GM23338 (cell line): ENCODE measurements at places on chromosomes 7 and 10. TPM values are rescaled to one million over a fixed set of nuclear protein-coding genes. Genes with fewer than 3 reads are reported as not detected.

GRCh38 chr7:1640376-1641172 is 29.5 kb upstream of the ELFN1 start:
- H3K27me3 ChIP-seq: no peaks in the 10 kb centered on the region
- no peak overlapping the region for H3K27ac ChIP-seq
- H3K4me3 ChIP-seq: no peak overlapping the region
- no peak for DNase-seq

DNA sequence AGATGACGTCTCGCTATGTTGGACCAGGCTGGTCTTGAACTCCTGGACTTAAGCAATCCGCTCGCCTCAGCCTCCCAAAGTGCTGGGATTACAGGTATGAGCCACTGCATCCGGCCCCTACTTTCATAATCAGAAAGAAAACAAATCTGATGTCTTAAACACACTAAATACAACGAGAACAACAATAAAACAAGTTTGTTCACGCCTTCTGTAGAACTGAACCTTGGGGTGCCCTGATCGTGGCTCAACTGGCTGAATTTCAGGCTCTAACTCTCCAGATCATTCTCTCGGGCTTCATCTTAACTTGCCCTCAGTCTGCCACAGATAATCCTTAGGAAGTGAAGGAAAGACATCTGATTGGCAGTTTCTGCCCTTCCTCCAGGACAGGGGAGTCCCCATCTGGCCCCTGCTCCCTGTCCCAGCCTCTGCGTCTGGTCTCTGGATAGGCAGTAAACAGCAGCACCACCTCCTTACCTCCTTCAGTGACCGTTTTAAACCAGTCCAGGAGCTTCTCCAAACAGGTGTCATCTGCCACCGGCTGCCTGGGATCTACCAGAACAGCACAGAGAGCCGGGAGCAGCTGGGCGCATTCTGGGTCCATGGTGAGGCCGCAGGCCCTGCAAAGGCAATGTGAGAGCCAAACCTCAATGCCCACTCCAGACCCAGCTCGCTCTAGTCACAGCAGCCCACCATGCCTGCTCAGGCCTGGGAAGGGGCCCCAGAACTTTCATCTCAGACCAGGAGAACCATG is 1.3 kb downstream of the BRAT1 start:
- H3K4me1 ChIP-seq: peaks cover 7% of the 10 kb centered on the region; the same call in 1 of the 2 replicates
- no peaks in the 10 kb centered on the region for H3K27me3 ChIP-seq
- H3K27ac ChIP-seq: no peak overlapping the region

GRCh38 chr7:156897673-156898072 is 4.7 kb upstream of the LMBR1 start:
- H3K36me3 ChIP-seq: no peaks in the 10 kb centered on the region
- no peak overlapping the region for H3K27ac ChIP-seq
- peak; percentile 24 for DNase-seq
- no peaks in the 10 kb centered on the region for H3K4me1 ChIP-seq
- H3K27me3 ChIP-seq: no peaks in the 10 kb centered on the region

- no peak for DNase-seq
- H3K36me3 ChIP-seq: no peaks in the 10 kb centered on the region
- H3K27me3 ChIP-seq: no peaks in the 10 kb centered on the region
- no peak overlapping the region for H3K4me3 ChIP-seq
Observed at GRCh38 chr7:136501151-136501550, 367.3 kb upstream of the CHRM2 start.

DNA sequence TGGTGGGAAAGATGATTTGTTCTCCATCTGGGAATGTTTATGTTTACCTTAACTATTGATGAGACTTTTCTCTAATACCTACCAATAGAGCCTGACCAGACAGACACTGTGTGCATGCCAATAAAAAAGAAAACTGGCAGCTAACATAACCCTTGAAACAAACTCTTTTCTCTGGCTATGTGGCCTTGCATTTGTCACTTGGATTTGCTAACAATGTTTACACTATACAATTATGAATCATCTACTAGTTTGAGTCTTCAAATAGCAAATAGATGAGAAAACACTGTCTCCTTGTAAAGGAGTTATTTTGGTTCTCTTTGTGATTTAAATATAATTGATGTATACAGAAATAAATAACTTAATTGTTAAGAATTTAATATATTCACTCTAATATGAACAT is 273.1 kb downstream of the SEMA3D start:
- H3K4me1 ChIP-seq: peaks cover 30% of the 10 kb centered on the region
- no peaks in the 10 kb centered on the region for H3K36me3 ChIP-seq
- DNase-seq: no peak
- H3K4me3 ChIP-seq: no peak overlapping the region

- no peaks in the 10 kb centered on the region for H3K27me3 ChIP-seq
- no peaks in the 10 kb centered on the region for H3K4me1 ChIP-seq
- no peak for DNase-seq
- no peaks in the 10 kb centered on the region for H3K36me3 ChIP-seq
- H3K4me3 ChIP-seq: no peak overlapping the region
Observed at GRCh38 chr7:17371671-17372524, 73.4 kb downstream of the AHR start.

DNA sequence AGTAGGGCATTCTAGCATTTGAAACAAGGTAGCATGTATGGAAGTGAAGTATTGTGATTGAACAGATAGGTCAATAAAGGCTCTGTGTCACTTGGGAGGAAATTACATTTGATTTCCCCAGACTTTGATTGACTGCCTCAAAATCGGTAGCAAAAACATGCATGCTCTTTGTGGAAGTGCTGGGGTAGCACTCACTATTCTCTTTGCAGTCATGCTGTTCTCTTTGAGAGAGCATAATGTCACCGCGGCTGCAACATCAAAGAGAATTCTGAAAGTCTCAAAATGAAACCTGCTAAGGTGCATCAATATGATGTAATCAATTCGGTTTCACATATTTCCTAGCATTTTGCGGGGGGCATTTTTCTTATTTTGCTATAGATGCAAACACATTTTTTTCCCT is 64.2 kb downstream of the ARMC3 start:
- no peak overlapping the region for H3K27ac ChIP-seq
- H3K4me3 ChIP-seq: no peak overlapping the region
- DNase-seq: no peak
- H3K4me1 ChIP-seq: peaks cover 19% of the 10 kb centered on the region

DNA sequence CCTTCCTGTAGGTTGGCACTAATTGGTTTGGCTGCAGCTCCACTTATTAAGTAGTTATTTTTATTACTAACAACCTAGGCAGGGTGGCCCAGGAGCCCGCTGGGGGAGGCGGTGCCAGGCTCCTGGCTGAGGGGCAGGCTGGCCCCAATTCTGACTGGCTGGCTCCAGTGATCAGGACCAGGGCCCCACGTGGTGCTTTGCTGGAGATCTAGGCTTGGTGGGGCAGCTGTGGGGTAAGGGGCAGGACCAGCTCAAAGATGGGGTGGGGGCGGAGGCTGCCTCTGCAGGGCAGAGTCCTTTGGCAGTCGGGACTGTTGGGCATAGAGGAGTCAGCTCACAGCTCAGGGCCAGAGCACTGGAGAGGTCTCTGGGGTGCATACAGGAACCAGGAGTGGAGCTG is 2.4 kb downstream of the ASL start:
- no peak overlapping the region for H3K4me3 ChIP-seq
- H3K4me1 ChIP-seq: no peaks in the 10 kb centered on the region; the same call in 1 of the 2 replicates
- no peaks in the 10 kb centered on the region for H3K36me3 ChIP-seq
- DNase-seq: no peak
- H3K27me3 ChIP-seq: no peaks in the 10 kb centered on the region

DNA sequence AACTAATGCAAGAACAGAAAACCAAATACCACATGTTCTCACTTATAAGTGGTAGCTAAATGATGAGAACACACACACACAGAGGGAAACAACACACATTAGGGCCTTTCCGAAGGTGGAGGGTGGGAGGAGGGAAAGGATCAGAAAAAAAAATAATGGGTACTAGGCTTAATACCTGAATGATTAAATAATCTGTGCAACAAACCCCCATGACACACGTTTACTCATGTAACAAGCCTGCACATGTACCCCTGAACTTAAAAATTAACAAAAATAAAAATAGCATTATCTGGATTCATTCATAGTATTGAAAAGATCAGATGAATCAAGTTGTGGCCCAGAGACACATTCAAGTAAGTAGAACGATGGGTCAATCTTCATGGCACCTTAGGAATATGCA is 159.5 kb upstream of the POT1 start:
- H3K4me1 ChIP-seq: 0 out of 2 replicates have a peak, but pooled peaks cover 4% of the 10 kb centered on the region
- H3K27me3 ChIP-seq: no peaks in the 10 kb centered on the region
- no peak overlapping the region for H3K27ac ChIP-seq

DNA sequence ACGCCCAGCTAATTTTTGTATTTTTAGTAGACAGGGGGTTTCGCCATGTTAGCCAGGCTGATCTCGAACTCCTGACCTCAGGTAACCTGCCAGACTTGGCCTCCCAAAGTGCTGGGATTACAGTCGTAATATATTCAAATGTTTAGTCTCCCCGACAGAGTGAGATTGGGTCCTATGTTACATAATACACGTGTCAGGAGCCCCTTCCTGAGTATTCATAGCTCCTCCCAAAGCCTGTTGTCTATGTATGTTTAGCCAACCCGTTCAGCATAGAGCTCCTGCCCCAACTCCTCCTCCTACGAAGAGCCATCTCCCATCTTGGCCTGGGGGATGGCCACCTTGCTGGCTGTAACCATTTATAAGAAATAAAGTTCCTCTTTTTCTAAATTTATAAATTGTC is 2.7 kb upstream of the PPP2R2D start:
- no peaks in the 10 kb centered on the region for H3K36me3 ChIP-seq
- no peak for DNase-seq
- H3K4me3 ChIP-seq: no peak overlapping the region

DNA sequence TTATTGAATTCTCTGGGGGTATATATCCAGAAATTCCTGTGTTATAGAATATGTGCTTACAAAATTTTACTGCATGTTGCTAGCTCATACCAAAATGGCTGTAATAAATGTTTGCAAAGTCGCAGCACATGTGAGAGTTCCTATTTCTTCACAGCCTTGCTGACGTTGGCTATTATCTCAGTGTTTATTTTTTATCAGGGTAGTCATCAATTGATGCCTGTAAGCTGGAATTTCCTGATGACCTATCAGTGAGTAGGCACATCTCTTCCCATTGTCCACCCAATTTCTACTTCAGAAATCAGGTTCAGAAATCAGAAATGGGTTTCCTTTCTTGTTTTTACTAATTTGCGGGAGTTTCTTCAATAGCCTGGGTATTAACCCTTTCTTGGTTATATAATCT is 268.1 kb upstream of the FZD8 start:
- H3K36me3 ChIP-seq: no peaks in the 10 kb centered on the region
- peaks cover 5% of the 10 kb centered on the region; the same call in 1 of the 2 replicates for H3K4me1 ChIP-seq
- no peak for DNase-seq
- H3K27me3 ChIP-seq: no peaks in the 10 kb centered on the region
- H3K27ac ChIP-seq: no peak overlapping the region

DNA sequence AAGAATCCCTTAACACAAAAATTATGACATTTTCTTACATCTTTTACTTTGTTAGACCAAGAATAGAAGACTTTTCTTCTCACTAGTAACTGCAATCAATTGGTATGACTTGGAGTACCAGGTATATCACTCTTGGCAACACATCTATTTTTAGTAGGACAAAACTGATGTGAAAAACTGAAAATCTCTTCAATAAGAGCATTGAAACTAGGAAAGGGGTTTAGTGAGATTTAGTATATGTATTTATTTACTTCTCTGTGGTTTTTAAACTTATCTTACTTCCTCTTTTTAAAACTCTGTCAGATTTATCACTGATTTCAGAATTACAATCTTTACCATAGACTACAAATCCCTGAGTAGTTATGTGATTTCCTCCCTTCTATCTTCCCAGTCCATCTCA is 366.2 kb downstream of the PCDH15 start:
- no peak overlapping the region for H3K27ac ChIP-seq
- peaks cover 4% of the 10 kb centered on the region for H3K4me1 ChIP-seq
- no peak overlapping the region for H3K4me3 ChIP-seq
- no peaks in the 10 kb centered on the region for H3K36me3 ChIP-seq
- no peaks in the 10 kb centered on the region for H3K27me3 ChIP-seq
- no peak for DNase-seq

DNA sequence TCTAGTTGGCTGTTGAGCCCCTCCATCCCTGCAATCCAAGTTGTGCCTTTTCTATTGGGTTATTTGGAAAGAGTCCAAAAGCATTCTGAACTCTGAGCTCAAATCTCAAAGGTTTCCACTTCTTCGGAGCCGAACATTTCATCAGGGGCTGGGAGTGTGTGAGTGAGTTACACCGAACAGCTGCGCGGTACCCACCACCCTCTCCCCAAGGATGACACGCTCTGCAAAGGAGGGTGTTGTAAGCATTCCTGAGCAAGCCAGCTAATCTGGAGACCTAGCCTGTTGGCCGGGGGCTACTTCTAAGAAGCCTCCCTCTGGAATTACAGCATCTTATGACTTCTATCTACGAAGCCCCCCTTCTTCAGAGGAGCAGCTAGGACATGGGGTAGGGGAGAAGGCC is 270.5 kb downstream of the CREB5 start:
- no peak overlapping the region for H3K4me3 ChIP-seq
- H3K27ac ChIP-seq: no peak overlapping the region
- H3K36me3 ChIP-seq: no peaks in the 10 kb centered on the region
- peaks cover 26% of the 10 kb centered on the region for H3K4me1 ChIP-seq
- DNase-seq: no peak

DNA sequence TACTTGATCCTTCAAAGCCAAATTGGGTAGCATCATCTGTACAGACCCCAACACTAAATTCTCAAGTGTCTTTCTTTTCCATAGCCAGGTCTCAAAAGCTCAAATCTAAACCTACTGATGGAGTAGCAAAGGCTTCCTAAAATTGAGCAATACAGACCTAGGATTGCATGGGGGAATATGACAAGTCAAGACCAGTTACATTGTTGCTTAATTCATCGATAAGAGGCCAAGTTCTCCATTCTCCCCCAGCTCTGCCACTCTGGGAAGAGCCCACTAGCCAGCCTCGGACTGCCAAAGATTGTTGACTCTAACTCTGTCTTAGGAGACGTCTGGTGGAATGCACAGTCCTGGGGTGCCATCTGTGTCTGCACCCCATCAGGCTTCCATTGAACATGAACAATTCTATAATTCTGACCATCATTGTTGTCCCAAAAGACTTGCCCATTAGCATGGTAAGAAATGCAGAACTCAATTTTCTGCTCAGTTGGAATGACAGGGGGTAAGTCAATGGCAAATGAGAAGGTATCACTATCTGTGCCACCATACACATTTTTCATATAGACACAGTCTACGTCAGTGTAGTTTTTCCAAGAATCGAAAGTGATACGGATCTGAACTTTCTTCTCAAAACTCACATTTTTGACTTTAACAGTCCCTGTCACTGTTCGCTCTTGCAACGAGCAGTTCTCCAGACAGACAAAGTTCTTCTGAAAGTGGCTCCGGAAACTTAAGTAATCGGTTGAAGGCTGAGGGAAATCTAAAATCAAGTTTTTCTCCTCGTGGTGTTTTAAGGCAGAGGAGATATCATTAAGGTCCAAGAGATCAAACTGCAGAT is 2.9 kb downstream of the PPP1R3C start:
- no peak overlapping the region for H3K27ac ChIP-seq
- peaks cover 28% of the 10 kb centered on the region for H3K27me3 ChIP-seq
- H3K36me3 ChIP-seq: no peaks in the 10 kb centered on the region
- H3K4me1 ChIP-seq: peaks cover 6% of the 10 kb centered on the region
- H3K4me3 ChIP-seq: no peak overlapping the region

GRCh38 chr10:22252224-22252800 is 34.5 kb upstream of the EBLN1 start:
- DNase-seq: no peak
- peak overlapping the region; percentile 72 for H3K4me3 ChIP-seq
- no peaks in the 10 kb centered on the region for H3K36me3 ChIP-seq
- H3K27ac ChIP-seq: no peak overlapping the region
- H3K4me1 ChIP-seq: peaks cover 9% of the 10 kb centered on the region

- no peak within 1 kb of the TSS for H3K27ac ChIP-seq
- no peak within 1 kb of the TSS for H3K4me3 ChIP-seq
- no peaks in the 10 kb centered on the region for H3K36me3 ChIP-seq
- peak; percentile 8 for DNase-seq
- no peaks in the 10 kb centered on the region for H3K27me3 ChIP-seq
Observed at GRCh38 chr10:89301721-89302445, at the start of gene IFIT2. TSS of gene IFIT2 (plus strand) at chr10:89302046. CDS start at chr10:89302124, 78 bp downstream.

The HDAC9 gene
- total RNA-seq: 11.0 and 18.5 TPM in 2 replicates

The BAIAP2L1 gene
- 37.2 and 38.3 TPM in 2 replicates for total RNA-seq

The EBF3 gene
- total RNA-seq: 0.23 and 0.49 TPM in 2 replicates

The EPHB6 gene
- 18.1 and 20.8 TPM in 2 replicates for total RNA-seq
